ENCODE measurements at places on chromosomes 6 and 20.

GRCh38 chr20:45934046-45934585 lies 367 bp upstream of the PCIF1 start:
- no peak for DNase-seq

DNA sequence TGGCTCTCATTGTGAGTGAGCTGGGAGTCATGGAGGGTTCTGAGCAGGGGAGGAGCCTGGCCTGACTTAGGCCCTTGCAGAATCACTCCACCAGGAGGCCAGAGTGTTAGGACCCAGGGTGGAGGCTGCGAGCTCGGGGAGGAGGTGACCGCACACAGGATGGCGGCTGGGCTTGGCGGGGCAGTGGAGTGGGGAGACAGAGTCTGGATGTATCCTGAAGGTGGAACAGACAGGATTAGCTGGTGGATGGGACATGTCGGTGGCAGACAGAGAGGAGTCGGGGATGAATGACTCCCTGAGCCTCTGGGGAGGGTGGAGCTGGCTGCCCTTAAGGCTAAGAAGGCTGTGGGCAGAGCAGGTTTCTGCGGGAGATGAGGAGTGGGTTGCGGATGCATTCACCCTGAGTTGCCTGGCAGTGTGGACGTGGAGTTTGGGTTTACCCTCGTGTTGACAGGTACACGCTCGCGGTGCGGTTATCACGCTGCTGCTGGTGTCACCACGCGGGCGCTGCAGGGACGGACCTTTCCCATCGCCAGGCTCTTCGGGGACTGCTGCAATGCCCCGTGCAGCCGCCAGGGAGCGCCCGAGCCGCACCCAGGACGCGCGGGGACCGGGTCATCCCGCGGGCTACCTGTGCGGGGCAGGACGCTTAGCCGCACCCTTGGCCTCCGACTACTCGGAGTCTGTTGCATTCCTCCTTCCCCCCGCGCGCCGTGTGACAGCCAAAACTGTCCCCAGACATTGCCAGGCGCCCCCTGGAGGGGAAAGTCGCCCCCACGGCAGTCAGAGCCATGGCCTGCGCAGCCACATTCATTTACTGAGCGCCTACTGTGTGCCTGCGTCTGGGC lies 43.0 kb upstream of the PTGIS start:
- DNase-seq: peak; percentile 96

DNA sequence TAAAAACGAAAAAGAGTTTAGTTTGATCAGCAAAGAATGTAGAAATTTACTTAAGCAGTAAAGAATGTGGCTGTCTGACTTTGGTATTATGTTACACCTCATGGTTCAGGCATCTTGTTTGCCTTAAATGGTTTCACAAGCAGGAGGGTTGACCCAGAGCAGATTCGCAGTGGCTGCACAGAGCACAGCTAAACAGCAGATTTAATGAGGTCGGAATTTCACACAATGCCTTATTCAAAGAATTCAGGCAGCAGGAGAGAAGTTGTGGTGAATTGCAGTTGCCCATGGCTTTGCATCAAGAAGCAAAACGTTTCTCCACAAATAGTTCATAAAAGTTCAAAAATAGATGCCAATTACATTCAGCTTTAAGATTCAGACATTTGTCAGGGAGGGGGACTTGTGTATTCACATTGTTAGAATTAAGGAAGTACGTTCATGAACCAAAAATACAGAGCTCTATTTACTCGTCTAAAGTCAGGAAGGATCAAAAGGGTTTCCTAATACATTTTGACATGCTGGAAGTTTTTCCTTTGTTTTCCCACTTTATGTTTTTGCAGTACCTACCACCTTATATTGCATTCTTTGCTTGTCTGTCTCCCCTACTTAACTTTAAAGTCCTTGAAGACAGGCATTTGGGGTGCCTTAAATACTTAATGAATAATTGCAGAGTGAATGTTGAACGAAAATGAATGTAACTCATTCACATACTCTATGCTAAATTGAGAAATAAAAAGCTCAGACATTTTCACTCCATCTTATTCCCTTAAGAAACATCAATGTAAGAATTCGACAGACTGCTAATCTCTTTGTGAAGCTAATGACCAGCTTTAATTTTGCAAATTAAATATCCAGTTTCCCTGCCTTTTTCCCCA lies 1163.6 kb upstream of the CITED2 start:
- DNase-seq: peak; percentile 24

GRCh38 chr20:17573463-17573862 lies 3.6 kb downstream of the DSTN start:
- no peak for DNase-seq

GRCh38 chr6:149032599-149033405 lies 284.7 kb upstream of the TAB2 start:
- DNase-seq: no peak

- DNase-seq: no peak
Measured at GRCh38 chr20:47861116-47861515, 75.8 kb upstream of the SULF2 start.

DNA sequence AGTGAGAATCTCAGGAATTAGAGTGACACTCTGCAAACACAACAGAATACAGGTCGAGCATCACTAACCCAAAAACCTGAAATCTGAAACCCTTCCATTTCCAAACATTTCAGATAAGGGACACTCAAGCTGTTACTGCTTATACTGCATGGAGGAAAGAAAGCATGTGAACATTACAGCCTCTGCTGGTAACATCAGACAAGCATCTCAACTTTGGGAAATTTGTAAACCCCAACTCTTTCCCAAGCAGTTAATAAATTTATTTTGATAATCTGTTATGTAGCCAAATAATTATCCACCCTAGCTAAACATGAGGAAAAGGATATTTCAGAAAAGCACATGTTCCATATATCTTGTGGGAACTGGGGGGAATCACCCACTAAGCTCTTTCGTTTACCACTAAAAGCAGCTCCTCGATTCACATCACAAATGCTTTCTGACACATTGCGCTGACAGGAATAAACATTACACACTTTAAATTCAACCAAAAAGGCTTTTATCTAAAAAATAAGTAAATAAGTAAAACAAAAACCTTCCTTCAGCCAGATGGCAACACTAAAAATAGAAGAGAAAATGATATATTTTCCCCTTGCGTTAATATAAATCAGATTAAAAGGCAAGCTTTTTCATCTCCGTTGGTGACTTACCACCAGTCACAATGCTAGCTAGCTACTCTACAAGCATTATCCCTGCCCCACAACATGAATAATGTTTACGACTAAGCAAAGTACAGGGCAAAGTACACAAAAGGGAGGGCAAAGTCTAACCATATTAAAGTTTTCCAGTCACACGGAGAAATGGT lies 120.8 kb downstream of the MAP7 start:
- DNase-seq: no peak

DNA sequence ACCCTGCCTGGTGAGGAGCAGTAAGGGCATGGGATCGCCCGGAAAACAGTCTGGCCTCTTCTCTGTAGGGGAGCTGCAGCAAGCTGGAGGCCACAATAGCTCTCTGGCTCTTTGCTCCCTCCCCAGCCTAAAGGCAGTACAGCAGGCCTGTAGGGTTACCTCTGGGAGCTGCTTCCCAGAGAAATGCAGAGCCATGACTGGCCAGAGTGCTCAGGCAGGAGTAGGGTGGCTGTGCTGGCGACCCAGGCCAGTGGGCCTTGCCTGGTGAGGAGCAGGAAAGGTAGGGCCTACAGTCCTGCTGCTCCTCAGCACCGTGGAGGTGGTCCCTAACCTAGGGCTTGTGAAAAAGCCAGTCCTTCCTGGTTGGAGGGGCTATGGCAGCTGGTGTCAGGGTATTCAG lies 129.9 kb upstream of the CHD6 start:
- DNase-seq: peak; percentile 19

GRCh38 chr6:38865521-38866174 lies 150.5 kb downstream of the DNAH8 start:
- DNase-seq: no peak
